ENCODE measurements at places on chromosomes 7 and 10. TPM values are rescaled to one million over a fixed set of nuclear protein-coding genes. Genes with fewer than 3 reads are reported as not detected.

DNA sequence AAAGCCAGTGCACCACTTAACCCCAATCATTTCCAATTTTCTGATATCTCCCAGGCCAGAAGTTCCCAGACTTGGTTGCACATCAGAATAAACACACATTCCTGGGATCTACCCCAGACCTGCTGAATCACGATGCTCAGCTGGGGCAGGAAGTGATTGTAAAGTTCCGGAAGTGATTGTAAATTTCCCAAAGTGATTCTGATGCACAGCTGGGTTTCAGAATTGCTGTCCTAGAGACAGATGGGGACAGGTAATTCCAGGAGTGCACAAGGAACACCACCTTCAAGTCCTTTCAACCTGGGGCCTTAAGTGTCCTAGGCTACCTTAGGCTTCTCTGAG, 104.2 kb upstream of the EEPD1 start:
- no peak for ATAC-seq

GRCh38 chr10:27297844-27298521, 57.4 kb upstream of the ACBD5 start:
- ATAC-seq: peak; percentile 62

DNA sequence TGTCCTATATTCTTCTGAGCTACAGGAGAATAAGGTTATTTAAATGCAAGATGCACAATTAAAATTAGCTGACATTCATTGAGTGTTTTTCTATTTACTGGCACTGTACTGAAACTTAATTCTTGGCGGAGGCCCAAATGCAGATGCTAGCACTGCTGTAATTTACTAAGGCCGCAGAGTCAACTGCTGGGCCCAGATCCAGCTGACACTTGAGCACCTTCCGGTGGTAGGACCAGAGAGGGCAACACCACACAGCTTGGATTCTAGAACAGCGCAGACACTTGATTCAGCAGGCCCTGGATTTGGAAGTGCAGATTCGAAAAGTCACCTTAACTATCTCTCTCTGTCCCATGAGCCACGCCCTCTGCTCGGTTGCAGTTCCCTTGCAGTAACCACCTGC, 228.6 kb upstream of the TMEM72 start:
- no peak for ATAC-seq

GRCh38 chr7:100691676-100692577, 2.1 kb downstream of the GIGYF1 start:
- ATAC-seq: peak; percentile 65

GRCh38 chr10:77506517-77507200, 130.9 kb downstream of the KCNMA1 start:
- ATAC-seq: no peak

DNA sequence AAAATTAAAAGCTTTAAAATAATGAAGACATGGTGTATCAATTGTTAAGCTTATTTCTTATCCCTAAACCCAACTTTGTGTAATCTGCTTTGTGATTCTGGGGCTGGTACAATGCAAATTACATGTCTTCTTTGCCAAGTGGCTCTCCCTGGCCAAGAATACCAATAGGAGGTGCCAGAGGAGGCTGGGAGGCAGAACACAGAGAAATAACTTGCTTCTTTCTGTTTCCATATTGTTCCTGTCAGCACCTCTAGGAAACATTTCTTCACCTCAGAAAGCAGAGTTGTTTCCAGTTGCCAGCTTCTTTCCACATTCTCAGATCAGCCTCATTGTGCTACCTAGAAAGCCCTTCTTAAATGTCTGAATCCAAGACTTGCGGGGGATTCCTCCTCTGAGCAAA, 174.4 kb downstream of the MDFIC start:
- no peak for ATAC-seq

DNA sequence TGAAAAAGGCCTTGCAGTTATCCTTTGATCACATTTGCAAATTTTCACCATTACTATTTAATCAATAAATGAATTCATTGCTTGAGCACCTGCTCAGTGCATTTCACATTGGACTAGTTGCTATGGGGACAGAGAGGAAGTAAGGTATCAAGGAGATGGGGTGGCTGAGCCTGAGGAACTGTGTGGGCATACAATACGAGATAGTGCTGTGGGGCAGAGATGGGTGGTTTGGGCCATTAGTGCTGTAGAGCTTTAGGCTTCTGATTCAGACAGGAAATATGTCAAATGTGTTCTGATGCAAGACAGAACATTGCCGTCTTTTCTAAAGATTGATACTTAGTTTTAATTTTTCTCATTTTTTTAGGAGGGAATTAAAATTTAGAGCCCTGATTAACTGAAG, 13.2 kb downstream of the ITGB8 start:
- ATAC-seq: no peak

GRCh38 chr10:103416436-103417147, 20.2 kb downstream of the PDCD11 start:
- ATAC-seq: peak; percentile 53

Gene HOXA3
- 5.4 TPM for total RNA-seq

Gene UPK3B
- total RNA-seq: 9.6 TPM

Gene PDE6C
- total RNA-seq: not detected

Gene MKI67
- 51.7 TPM for total RNA-seq

Gene OR13A1
- 0.32 TPM for total RNA-seq

Gene PUS7
- total RNA-seq: 12.1 TPM
